ENCODE measurements at places on chromosomes 4 and X. TPM values are rescaled to one million over a fixed set of nuclear protein-coding genes. Genes with fewer than 3 reads are reported as not detected.

The MAPK10 gene
- 43.1 TPM for total RNA-seq

- no peak for DNase-seq
These were observed 99.3 kb downstream of the ANXA5 start for GRCh38 chr4:121597346-121597934.

DNA sequence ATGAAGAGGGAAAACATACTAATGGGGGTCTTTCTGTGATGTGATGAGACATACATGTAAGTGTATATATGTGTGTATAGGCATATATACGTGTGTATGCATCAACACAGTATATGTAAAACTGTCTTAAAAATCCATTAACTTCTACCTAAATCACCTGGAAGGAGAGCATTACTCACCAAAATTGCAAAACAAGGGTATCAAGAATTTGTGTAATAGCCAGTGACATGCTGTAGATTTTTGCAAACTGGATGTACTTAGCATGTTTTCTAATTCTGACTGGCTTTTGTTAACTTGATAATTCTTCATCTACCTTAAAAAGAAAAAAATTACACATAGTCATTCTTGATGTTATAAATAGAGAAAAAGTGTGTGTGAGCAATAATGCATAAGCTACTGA is 104.7 kb downstream of the PRRG1 start:
- DNase-seq = no peak

GRCh38 chrX:47751670-47752069 is 85.0 kb upstream of the ZNF81 start:
- no peak for DNase-seq

The FTHL17 gene
- total RNA-seq = not detected

The G6PD gene
- total RNA-seq = 24.3 TPM

GRCh38 chrX:109862433-109862832 is 129.4 kb upstream of the ACSL4 start:
- no peak for DNase-seq

The TLR2 gene
- 186 TPM for total RNA-seq

The NDP gene
- 1.3 TPM for total RNA-seq

The CASP6 gene
- 13.2 TPM for total RNA-seq

All from lung (tissue), 17 donors.